ENCODE measurements at places on chromosomes 5 and 9. TPM values are rescaled to one million over a fixed set of nuclear protein-coding genes. Genes with fewer than 3 reads are reported as not detected.

GRCh38 chr5:171314728-171315385 lies 5.8 kb downstream of the TLX3 start:
- DNase-seq, result peak; percentile 72

DNA sequence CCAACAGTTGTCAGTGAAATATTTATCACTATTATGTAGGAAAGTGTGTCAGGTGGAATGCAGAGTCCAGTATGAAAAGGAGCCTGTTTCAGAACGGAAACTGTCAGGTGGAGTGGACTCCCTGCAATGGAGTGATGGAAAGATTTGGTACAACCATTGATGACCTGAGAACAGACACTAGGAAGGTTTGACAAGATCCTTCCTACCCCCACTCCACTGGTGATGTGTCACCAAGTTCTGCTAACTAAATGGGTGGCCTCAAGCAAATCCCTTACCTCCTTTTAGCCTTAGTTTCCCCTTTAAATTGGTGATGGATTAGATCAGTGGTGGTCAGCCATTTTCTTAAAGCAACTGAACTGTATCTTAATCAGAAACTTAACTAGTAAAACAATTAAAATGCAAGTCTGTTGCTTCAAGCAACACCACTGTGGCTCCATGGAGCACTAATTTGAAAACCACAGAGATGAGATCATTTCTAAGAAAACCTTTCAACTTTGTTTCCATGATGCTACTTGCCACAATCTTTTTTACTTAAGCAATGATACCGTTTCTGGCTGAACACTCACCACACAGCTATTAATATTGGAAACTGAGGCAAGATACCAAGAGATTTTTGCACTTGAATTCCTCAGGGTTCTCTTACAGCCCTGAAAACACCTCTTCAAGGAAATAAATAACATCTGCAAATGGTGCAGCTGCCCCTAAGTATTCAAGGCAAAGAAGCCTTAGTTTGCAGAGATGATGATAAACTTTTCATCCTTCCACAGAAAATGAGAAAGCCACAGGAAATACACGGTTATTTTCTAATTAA lies 140.6 kb downstream of the ERCC6L2 start:
- DNase-seq, result no peak

GRCh38 chr5:118233606-118234005 lies 754.7 kb downstream of the DTWD2 start:
- DNase-seq, result no peak

DNA sequence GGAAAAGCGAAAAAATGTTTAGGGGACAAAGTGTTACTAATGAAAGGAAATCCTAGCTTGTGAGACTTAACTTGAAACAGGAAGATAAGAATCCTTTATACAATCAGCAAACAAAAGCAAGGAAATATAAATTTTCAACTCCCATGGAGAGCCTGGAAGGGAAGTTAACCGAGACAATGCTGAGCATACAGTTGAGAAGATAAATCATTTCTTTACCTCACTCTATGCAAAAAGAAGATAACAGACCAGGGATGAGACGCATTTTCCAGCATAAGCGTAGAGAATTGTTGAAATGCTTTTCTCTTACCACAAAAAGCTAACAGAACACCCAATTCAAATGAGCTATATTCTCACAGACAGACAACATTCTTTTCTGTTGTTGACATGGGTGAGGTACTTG lies 309.6 kb downstream of the CWC27 start:
- DNase-seq, result no peak

DNA sequence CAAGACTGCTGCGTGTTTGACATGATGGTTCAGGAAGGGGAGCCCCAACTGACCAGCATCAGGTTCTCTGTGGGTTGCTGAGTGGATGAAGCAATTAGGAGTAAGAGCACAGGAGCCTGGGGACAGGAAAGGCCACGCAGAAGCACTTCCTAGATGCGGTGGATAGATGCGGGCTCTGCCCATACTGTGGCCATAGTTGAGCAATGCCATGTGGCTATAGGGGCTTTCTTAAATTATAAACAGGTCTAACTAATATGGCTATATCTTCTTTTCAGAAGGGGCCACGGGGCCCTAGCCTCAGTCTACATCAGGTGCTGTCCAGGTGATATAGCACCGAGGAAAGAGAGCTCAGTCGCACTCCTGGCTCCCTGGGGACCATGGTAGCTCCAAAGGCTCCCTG lies 198.6 kb downstream of the GADD45G start:
- DNase-seq, result no peak

Gene LCN9
- total RNA-seq, result 0.44 TPM

Gene HAPLN1
- total RNA-seq, result 3.3 TPM

Gene NR6A1
- 91.1 TPM for total RNA-seq

All from H7 (cell line).